ENCODE measurements at places on chromosomes 13 and 19. TPM values are rescaled to one million over a fixed set of nuclear protein-coding genes. Genes with fewer than 3 reads are reported as not detected.

Gene APLP1
- 28.9 TPM for total RNA-seq

Gene C1QTNF9B
- not detected for total RNA-seq

Gene FPR2
- total RNA-seq: 0.07 TPM

Gene CABP5
- not detected for total RNA-seq

Gene KCNC3
- 0.53 TPM for total RNA-seq

Data from smooth muscle cell of the pulmonary artery (primary cell).